ENCODE measurements at places on chromosomes 7 and 10.

DNA sequence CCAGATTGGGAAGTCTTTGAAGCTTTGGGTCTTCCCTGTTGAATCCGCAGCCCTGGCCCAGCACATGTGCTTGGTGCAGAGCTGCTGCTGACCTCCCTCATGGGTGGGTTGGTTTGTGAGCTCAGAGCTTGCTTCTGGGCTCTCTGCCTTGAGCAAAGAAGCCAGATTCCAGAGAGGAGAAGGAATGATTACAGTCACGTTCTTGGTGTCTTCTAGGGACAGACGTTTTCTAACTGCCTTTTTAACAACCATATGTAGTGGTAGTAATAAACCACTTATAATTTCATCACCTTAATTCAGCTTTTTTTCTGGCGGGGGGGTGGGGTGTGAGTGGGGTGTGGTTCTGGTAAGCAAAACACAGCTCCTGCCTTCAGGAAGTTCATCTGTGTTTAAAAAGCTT lies 39.5 kb downstream of the LRMDA start:
- DNase-seq: no peak

- DNase-seq: no peak
Measured at GRCh38 chr7:4840079-4840501, 21.7 kb downstream of the PAPOLB start.

GRCh38 chr10:89283936-89284475 lies 17.8 kb upstream of the IFIT2 start:
- no peak for DNase-seq

DNA sequence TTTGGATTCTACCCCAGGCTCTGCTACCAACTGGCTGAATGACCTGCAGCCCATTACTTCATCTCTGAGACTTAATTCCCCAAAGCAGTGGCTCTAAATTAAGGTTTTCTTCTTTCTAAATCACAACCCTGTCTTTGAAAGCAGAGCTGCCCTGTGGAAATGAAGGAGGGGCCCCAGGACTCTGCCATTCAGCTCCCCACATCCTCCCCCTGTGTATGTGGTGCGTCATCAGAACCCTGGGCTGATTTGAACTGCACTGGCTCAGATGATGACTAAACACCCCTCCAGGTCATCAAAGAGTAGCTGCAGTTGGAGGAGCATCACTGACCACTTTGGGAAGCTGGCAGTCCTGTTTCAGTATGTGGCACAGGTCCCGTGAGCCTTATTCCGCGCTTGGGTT lies 46.6 kb downstream of the BPGM start:
- no peak for DNase-seq

DNA sequence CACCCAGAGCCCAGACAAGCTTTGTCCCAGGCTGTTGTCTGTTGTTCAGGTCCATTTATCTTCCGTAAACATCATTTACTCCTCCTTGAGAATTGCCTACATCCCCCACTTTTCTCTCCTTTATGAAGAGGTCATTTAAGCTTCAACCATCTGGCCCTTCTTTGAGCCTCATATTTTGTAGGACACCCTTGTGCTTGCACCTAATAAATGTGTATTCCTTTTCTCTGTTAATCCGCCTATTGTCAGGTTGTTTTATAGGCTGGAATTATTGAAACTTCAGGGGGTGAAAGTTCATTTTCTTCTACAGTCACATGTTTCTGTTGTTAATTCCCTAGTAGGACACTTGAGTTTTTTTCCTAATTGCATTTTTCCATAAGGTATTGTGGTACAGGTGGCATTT lies 19.6 kb upstream of the CTTNBP2 start:
- DNase-seq: no peak
